ENCODE measurements at places on chromosomes 11 and 22. TPM values are rescaled to one million over a fixed set of nuclear protein-coding genes. Genes with fewer than 3 reads are reported as not detected.

Gene ABCG4
- total RNA-seq = 0.16 TPM

Gene C11orf24
- total RNA-seq = 78.5 TPM

Gene IFITM1
- 14.3 TPM for total RNA-seq

Gene MYBPC3
- total RNA-seq = not detected

Gene DCDC1
- total RNA-seq = 0.73 TPM

Gene CCDC90B
- 108 TPM for total RNA-seq
